Stomach (tissue), 19 donors: ENCODE measurements at places on chromosomes 12 and 14.

GRCh38 chr14:97290977-97291376 lies 493.8 kb downstream of the VRK1 start:
- DNase-seq: no peak
- no peaks in the 10 kb centered on the region for H3K36me3 ChIP-seq
- H3K27ac ChIP-seq: no peak overlapping the region
- H3K4me1 ChIP-seq: no peaks in the 10 kb centered on the region

DNA sequence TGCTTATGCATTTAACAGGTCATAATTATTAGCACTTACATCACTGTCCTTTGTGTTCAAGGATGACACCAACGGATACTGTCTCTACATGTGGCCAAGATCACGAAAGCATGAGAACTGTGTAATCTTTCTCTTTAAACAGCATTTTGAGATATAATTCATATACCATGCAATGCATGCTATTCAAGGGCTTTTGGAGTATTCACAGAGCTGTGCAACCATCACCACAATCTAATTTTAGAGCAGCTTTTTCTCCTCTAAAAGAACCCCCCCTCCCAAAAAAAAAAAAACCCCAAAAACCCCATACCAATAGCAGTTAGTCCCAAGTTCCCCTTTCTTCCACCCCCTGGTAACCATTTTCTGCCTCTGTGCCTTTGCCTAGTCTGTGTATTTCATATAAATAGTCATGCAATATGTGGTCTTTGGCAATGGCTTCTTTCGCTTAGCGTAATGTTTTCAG lies 60.6 kb downstream of the SPRING1 start:
- H3K36me3 ChIP-seq: no peaks in the 10 kb centered on the region
- DNase-seq: no peak
- no peaks in the 10 kb centered on the region for H3K4me1 ChIP-seq

DNA sequence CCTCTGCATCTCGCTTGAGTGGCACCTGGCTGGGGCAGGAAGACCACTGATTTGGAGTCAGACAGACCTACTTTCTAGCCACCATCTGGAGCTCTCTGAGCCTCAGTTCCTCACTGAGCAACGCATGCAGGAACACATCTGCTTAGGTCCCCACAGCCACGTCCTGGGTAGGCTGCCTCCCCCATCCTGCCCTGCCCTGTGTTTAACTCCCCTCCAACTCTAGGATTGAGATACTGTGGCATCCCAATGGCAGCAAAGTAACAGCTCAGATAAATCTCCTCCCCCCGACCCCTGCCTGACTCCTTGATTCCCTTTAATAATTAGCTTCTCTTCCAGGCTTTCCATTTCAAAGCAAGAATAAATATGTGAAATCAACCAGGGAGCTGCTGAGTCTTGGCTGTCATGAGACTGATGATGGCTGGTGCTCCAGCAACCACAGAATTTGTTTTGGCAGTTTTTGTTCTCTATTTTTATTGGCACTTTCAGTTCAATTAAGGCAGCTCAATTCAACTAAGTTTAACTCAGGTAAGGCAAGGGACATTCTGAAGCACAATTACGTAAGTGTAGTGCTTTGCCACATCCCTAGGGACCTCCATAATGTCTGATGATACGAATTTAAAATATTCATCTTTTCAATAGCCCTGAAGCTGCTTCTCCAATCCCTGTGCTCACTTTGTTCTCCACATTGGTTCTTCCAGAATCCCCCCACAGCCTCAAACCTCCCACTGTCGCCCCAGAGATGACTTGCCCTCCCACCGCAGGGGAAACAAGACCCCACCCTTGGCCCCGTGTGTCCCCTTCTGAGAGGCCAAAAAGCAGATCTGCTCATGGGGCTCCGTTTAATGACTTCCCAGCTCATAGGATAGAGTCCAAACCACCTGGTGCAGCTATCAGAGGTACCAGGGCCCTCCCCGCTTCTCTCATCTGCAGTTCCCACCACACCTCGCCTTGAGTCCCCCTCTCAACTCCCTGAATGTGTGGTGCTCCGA lies 58.2 kb downstream of the ESR2 start:
- no peaks in the 10 kb centered on the region for H3K27me3 ChIP-seq
- peaks cover 14% of the 10 kb centered on the region for H3K36me3 ChIP-seq
- no peaks in the 10 kb centered on the region for H3K4me1 ChIP-seq
- no peak for DNase-seq
- H3K4me3 ChIP-seq: no peak overlapping the region
- H3K27ac ChIP-seq: no peak overlapping the region

DNA sequence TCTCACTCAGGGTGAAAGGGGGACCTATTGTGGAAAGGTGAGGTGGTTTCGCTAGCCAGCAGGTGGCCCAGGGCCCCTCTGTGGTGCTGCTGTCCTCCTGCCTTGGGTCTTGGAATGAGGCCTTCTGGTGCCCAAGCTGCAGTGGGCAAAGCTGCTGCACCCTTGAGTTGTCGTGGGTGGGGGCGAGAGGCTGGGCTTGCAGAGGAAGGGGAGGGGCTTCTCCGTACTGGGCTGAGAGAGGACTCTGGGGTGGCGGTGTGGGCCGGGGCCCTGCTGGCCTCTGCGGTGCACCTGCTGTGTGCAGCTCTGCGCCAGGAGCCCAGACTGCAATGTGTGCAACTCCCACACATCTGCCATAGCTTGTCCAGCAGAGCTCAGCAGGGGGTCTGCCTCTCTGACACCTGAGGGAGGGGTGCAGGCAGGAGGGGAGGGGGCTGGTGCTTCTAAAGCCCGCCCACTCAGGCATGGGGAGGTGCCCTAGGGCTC lies 145.8 kb downstream of the KIF26A start:
- H3K27ac ChIP-seq: no peak overlapping the region
- H3K4me1 ChIP-seq: no peaks in the 10 kb centered on the region
- H3K4me3 ChIP-seq: no peak overlapping the region
- H3K36me3 ChIP-seq: no peaks in the 10 kb centered on the region
- H3K27me3 ChIP-seq: no peaks in the 10 kb centered on the region
